ENCODE measurements at places on chromosomes 1 and 21.
A peak's percentile ranks its signal among the peaks of the same experiment; 100 is the strongest.

GRCh38 chr1:63877021-63877767 lies 103.4 kb downstream of the ROR1 start:
- DNase-seq: no peak

DNA sequence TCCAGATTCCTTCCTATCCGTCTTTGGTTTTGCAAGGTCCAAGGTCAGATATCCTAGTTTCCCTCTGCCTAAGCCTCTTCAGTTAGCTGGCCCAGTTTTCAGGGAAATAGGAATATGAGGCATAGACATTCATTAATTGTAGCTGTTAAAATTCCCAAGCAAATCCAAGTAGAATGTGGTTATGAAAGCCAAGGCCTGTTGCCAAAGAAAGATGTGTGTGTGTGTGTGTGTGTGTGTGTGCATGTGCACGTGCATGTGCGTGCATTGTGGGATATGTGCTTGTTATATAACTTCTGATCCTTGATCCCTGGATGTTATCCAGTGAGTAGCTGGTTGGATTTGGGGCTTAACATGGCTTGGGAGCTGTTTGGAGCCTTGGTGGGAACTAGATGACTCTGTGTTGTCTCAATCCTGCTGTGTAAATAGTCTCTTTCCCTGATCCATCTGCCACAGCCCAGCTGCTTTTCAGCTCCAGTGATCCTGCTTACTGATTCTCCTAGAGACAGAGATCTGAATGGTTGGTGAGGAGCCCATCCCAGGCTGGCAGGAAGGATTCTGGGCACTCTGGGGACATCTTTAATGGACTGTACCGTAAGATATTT lies 70.6 kb upstream of the GCLM start:
- no peak for DNase-seq

- DNase-seq: no peak
These were observed 87.9 kb downstream of the SSBP3 start for GRCh38 chr1:54318246-54318814.

DNA sequence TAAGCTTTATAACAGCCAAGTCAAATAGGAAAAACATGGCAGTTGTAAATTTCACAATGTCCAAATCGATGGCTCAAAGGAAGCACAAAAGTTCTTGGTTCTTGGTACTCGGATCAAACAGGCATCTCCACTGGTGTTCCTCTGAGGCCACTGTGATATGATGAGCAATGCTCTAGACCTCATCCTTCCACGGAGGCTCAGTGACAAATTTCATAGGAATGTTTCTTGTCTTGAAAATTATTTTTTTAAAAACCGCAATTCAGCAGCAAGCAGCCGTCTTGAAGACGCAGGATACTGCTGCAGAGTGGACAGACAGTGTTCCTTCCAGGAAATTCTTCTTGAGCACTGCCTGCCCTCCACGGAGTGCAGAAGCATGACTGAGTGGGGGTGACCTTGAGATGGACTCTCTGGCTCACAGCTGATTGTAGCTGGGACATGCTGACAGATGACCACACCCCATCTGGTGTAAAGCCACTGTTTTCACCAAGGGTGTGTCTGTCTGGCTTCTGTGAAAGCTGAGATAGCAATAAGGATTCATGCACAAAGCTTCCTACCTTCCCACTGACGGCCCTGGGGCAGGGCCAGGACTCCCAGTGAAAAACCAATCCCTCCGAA lies 61.9 kb downstream of the TIAM1 start:
- no peak for DNase-seq

DNA sequence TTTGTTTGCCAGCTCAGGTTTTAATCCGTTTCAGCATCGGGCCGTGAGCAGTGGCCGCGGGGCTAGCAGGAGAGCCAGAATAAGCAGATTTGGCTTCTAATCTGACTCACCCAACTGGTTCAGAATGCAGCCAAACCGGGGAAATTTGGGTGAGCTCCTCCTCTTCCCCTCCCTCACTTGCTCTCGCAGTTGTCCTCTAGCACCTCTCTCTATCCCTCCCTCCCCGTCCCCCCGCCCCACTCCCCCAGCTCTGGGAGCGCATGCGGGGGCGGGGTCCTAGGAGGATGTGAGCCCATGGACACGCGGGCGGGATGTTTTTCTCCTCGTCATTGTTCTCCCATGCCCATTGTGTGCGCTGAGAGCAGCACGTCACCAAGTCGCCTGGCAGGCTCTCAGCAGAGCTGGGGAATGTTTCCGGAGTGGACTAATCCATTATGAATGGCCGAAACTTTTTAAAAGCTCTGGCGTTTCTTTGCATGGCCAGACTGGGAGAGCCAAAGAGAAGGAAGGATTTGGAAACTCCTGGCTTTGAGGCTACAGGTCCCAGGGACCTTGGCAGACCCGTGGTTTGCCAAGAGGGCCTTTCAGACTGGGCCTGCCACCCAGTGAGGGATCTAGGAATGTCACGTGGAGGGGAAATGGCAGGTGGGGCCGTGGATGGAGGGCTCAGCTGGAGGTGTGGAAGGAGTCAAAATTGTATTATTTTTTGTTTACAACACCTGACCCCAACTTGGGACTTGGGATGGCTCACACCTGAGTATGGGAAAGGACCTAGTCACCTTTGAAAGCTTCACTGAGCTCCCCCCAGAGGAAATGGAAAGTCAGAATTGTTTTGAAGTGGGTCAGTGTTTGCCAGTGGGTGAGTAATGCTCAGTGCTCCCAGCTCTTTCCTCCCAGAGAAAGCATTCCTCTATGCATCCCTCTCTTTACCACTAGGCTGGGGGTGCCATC lies 39.2 kb downstream of the CDK18 start:
- peak; percentile 40 for DNase-seq

- no peak for DNase-seq
These were observed 98.8 kb downstream of the RHOU start for GRCh38 chr1:228833911-228834688.

GRCh38 chr1:158177700-158178450 lies 2.8 kb upstream of the CD1D start:
- DNase-seq: peak; percentile 31

DNA sequence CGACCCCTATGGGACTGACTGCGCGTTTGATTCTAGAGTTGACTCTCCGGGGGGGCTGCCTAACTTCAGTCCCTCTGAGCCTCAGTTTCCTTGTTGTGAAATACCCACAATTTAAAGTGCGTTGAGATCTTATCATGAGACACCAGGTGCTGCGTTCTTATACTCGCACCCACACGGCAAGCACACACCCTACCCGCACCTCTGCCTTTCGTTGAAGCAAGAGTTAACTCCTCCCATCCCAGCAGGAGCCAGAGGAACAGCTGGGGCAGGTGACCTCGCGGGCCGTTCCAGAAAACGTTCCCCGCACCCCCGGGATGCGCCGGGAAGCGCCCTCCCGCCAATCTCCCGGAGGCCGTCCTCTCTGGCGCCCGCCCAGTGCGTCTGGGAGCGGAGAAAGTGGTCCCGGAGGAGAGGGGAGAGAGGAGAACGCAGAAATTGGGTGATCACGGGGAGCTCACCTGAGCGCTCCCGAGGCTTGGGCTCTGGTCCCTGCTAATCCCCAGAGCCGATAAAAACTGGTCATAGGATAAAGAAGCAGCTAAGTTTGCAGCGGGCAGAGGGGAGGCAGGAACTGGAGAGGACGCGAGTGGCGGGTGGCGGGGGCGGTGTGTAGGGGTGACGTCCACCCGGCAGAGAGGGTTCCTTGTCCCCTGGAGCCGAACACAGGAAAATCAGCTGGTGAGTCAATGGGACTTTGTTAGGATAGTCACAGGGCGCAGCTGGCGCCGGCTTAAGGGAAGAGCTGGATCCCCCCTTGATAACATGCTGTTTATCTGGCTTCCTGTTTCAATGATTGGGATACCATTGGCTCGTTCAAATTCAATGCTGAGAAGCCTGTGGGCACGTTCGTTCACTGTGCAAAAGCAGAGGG lies 869 bp downstream of the NAV1 start:
- DNase-seq: no peak

DNA sequence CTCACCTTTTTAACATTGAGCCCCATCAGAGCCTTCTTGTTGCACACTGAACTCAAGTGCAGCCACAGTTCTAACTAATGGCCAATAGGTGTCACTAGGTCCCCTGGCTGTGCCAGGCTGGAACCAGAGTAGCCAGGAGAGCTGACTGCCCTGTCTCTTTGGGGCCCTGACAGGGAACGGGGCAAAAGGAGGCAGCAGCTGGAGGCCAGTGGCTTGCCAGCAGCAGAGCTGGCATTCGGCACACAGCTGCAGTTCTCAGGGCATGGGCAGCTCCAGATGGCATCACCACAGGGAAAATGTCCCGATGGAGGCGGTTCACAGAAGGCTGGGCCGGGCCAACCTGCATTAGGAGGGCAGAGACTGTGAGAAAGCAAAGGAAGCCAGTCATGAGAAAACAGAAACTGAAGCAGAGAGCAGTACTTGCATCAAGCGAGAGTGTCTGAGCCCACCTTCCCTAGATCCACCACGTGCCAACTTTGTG lies 188.6 kb downstream of the FCRL5 start:
- DNase-seq: no peak

DNA sequence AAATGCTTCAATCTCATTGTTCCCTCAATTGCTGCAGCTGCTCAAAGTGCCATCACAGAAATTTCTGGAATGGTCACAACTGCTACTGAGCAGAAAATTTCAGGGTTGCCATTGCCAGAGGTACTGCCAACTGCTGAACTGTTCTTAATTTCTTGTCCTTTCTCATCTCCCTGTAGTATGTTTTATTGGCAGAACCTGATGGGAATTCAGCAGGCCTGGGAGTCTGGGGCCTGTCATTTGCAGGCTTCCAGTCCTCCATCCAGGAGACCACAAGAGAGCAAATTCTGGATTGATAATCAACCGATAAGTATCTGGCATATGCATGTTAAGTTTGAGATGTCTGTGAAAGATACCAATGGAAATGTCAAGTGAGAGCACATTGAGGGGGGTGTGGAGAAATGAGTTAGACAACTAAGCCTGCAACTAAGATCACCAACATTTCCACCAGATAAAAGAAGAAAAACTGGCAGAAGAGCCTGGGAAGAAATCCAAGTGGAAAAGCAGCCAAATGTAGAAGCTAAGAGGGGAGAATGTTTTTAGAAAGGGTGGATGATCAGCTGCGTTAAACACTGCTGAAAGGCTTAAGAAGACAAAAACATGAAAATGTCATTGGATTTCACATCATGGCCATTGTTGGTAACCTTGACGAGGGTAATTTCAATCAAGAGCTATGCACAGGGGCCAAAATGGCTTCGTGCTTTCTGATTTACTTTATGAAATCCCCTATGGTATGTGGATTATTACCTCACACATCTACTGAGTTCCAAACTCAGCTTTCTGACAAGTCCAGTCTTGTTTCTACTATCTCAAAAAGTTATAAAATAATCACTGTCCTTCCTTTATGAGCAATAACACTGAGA lies 648.1 kb downstream of the PLPP3 start:
- no peak for DNase-seq

DNA sequence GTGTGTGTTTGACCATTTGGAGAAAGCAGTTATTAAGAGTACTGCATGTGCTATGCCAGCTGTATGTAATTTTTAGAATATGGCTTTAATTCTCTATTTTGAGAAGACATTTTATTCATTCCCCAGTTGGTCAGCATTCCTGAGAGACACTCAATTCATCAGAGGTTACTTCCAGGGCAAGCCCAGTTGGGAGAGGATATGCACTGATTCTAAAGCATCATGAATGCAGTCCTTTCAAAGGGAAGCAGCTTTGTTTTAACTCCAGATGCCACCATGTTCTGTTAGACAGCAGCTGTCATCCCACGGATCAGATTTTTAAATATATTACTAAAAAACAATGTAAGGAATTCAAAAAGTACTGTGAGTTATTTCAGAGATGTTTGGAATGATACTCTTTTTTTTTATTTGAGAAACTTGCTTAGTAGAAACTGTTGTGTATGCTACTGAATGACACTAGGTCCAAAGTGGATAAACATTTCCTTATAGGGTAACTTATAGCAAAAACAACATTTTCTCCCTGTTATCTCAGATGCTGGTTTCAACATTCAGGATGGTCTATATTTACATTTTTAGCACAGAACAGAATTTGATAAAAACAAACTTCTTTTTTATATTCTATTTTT lies 149.5 kb upstream of the B3GALT2 start:
- DNase-seq: no peak

DNA sequence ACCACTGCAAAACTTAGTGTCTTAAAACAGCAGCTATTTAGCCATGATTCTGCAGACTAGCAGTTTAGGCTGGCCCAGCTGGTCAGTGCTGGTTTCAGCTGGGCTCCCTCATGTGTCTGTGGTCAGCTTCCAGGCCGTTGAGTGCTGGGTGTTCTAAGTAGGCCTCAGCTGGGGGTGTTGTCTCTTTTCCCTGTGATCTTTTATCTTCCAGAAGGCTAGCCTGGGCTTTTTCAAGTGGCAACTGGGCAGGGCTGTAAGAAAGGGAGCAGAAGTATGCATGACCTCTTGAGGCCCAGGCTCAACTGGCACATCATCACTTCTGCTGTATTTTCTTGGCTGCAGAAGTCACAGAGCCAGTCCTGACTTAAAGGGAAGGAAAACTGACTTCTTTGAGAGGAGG lies 136.1 kb downstream of the KIF26B start:
- no peak for DNase-seq

- no peak for DNase-seq
These were observed 54.7 kb upstream of the CLDN14 start for GRCh38 chr21:36534656-36535055.

DNA sequence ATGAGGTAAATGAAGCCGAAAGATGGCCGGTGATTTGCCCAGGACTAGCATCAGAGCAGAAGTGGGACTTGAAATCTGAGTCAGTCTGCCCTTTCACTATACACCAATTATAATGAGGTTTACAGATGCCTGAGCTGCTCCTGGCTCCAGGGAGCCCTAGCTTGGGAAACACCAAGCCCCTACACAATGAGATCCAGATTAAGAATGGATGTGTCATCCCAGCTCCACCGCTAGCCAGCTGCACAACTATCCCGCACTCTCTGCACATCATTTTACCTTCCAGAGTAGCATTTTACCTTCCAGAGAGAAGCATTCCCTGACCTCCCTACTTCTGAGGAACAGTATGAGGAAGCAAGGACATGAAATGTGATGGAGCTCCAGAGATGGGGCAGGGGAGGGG lies 27.0 kb downstream of the SERTAD4 start:
- DNase-seq: no peak

DNA sequence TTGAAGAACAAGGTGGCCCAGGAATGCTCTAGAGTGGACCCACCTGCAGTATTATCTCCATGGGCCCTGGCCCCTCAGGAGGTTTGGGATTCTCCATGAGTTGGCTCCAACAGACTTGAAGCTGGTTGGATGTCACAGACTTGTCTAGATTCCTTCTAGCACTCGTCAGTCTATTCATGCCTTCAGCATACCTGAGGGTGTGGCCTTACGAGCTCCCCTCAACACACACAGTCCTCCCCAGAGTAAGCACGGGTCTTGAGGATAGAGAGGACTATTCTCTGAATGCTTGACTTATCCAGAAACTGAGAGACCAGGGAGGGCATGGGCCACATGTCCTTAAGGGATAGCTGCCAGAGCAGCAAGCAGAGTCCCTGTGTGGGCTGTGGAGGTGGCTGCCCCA lies 45.9 kb upstream of the COL6A1 start:
- DNase-seq: no peak

DNA sequence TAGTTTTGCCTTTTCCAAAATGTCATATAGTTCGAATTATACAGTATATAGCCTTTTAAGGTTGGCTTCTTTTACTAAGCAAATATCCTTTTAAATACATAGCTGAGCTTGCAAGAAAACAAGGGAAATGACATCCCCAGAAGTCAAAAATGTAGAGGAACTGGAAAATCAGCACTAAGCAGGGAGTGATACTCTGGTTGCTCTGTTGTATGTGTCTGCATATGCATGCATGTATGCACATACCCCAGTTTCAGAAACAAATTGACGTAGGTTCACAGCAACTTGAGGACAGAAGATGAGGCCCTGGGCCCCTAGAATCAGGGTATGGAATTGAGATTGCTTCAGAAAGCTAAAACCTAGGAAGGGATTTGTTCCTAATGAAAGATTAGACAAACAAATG lies 75.1 kb upstream of the GNG4 start:
- DNase-seq: no peak

- no peak for DNase-seq
These were observed 138.9 kb downstream of the ACTL8 start for GRCh38 chr1:17893891-17894631.

Data from bone marrow (tissue), 2 donors.